Activated naive CD4-positive, alpha-beta T cell (primary cell): ENCODE measurements at places on chromosomes 16 and 17.

DNA sequence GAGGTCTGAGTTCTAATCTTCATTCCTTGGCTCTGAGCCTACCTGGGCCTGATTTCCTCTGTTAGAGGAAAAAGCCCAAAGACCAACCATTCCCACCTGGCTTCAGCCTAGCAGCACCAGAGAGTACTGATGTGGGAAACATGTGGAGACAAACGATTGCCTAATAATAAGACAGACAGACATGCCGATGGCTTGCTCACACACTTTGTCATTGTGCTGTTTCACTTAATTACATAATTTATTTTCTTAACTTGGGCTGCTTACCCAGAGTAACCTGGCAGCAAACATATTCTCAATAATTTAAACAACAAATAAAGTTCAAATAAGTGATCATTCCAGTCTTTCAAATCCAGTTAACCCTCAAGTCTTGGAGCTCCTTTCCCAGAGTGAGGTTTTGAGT is 83.4 kb downstream of the MAF start:
- DNase-seq, result no peak

- DNase-seq, result no peak
These were observed 39.3 kb downstream of the CYB561 start for GRCh38 chr17:63406689-63407330.

DNA sequence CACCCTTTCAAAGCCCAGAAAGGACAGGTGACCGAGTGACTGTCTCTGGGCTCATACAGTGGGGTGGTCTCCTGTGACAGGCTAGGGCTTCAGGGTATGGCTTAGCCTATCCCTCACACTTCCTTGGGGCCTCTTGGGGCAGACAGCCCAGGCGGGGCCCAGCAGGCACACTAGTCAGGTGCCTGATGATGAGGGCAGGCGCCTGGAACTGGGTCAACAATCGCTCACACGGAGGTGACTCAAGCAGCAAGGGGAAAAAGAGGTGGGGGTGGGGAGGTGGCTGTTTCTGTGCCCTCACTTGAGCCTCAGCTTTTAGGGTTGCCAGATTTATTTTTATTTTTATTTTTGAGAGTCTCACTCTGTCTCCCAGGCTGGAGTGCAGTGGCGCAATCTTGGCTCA is 6.4 kb upstream of the GRN start:
- DNase-seq, result no peak

- no peak for DNase-seq
These were observed 260.2 kb upstream of the DYNLRB2 start for GRCh38 chr16:80280557-80280956.

- no peak for DNase-seq
These were observed 7.0 kb downstream of the TPSD1 start for GRCh38 chr16:1262846-1263221.

DNA sequence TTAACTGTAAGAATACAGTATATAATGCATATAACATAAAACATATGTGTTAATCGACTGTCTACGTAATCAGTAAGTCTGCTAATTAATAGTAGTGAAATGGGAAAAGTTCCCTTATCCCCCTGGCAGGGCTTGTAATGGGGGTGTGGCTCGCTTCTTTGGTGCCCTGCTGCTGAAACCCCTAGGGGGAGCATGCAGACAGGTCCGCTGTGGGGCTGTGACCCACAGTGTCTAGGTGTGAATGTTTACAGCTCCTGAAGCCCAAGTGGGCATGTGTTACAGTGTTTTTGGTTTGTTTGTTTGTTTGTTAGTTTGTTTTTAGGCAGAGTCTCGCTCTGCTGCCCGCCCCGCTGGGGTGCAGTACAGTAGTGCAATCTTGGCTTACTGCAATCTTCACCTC is 495.7 kb downstream of the SHISA9 start:
- no peak for DNase-seq

DNA sequence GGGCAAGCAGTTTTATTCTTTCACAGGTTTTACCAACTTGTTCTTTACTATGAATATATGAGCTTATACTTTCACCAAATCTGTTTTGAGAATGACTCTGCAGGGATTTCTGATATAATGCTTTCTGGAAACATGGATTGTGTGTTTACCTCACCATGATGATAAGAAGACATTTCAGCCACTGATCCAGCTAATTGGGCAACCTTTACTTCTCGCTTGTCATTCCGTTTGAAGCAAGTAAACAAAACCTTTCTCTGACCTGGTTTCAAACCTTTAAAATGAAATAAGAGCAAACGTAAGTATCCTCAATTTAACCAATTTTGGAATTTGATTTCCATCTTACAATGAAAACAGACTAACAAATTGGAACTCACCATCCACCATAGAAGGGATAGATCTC is 13.7 kb downstream of the TOP2A start:
- DNase-seq, result no peak

GRCh38 chr16:89150090-89150835 is 21.3 kb upstream of the CDH15 start:
- DNase-seq, result no peak

- DNase-seq, result no peak
These were observed 5.5 kb downstream of the CREBBP start for GRCh38 chr16:3874794-3875692.

- no peak for DNase-seq
These were observed 73.4 kb downstream of the PLD6 start for GRCh38 chr17:17132746-17133145.

DNA sequence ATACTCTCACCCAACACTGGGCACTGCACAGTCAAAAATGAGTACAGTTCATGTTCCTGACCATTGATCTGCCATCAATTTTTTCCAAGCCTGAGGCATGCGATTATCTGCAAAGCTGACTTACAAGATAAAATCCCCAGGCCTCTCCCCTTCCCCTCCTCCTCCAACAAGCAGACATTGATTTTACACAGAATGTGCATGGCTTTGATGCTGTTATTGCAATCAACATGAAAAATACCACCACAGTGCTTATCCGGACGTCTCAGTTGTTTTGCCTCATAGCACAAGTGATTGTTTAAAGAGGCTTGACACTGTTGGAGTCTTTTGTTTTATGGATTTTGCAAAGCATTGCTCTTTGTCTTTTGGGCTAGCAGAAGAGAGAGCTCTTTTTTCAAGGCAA is 163.8 kb downstream of the TOX3 start:
- no peak for DNase-seq
